ENCODE measurements at places on chromosomes 2 and 18.

- DNase-seq, result no peak
Measured at GRCh38 chr2:46410273-46411244, 68.8 kb upstream of the TMEM247 start.

- DNase-seq, result no peak
Measured at GRCh38 chr2:126890551-126891450, 7.9 kb upstream of the TEX51 start.

GRCh38 chr2:27123302-27124150, at the start of gene ABHD1:
Gene ABHD1 (plus strand): TSS chr2:27123815. CDS start chr2:27123949, 134 bp downstream.
- DNase-seq, result peak; percentile 61

GRCh38 chr2:10307561-10308156, 5.0 kb downstream of the HPCAL1 start:
- DNase-seq, result no peak

GRCh38 chr18:21309248-21309647, 67.2 kb downstream of the GREB1L start:
- DNase-seq, result no peak

DNA sequence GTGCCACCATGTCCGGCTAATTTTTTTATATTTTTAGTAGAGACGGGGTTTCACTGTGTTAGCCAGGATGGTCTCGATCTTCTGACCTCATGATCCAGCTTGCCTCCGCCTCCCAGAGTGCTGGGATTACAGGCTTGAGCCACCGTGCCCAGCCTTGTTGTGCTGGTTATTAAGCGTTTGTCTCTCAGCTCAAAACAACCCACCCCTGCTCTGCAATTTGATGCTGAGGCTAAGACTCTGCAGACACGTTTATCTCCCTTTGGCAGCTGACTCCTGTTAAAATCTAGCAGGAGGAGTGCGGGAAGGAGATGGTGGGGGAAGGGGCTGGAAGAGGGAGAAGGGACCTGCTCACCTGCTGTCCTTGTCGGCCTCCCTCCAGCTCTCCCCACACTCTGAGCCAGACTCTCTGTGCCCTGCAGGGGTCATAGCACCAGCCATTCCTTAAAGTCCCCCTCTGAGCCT, 29.9 kb upstream of the IMPA2 start:
- no peak for DNase-seq

- DNase-seq, result no peak
Measured at GRCh38 chr2:146997945-146998344, 846.9 kb upstream of the ACVR2A start.

- no peak for DNase-seq
Measured at GRCh38 chr18:31508781-31509180, 10.8 kb downstream of the DSG2 start.

DNA sequence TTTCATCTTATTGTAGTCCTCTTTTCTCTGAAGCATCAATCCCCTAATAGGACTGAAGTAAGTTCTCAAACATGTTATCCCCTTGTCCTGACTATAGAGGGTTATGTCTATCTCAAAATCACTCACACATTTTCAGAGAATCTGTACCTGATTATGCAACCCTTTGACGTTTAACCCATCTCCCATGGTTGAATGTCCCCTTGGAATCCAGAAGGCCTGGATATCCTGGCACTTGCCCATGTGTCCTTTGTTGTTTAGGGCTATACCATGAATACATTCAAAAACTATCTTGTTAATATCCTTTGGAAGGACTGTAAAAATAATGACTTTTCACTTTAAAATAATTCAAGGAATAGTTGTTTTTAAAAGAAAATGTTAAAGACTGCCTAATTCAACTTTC, 66.3 kb upstream of the PSMD14 start:
- DNase-seq, result no peak

DNA sequence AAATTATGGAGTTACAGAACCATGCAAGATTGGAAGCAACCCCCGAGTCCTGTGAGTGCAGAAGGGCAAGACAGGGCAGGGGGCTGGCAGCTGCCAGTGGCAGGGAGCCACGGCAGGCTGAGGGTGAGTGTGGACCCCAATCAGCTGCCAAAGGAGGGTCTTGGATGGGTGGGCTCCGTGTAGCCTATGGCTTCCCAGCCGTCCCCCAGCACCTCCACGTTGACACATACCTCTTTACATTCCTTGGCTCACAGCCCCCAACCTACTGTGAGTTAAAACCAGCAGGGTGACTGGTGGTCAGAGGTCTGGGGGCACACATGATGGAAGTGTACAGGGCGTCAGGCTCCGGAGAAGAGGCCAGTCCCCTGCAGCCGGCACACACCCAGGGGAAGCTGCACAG, 60.9 kb upstream of the SALL3 start:
- DNase-seq, result no peak

DNA sequence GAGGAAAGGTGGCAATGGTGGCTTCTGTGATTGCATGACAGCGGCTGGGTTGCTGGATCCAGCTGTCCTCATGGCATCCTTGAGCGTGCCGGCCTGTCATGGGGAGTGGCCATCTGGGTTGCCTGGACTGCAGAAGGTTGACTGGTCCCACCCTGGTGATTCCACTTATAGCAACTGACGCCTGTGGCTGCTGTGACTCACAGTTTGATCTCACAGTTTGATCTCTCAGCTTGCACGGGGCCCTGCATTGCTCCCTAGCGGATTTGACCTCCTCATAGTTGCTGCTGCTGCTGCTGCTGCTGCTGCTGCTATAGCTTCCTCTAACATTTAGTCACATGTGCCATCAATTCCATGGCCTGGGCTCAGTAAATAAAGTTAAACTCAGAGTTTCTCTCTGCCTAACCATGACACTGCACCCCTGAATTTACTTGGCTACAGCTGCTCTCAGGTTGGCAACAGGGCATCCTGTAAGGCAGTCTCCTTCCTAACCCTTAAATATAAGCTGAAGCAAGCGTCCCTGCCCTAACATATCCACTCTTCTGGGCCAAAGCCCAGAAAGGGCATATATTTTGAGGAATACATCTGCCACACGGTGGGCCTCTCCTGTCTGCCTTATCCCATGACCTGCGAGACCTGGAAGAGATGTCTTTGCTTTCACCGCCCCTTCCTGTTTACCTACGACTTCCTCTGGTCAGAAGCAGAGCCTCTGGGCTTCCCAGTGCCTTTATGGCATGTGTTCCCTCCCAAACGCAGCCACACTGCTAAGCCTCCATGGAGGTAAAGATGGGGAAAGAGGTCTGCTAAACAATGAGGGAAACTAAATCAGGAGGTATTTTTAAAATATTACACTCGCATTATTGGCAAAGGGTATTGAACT, 37.8 kb upstream of the CCDC150 start:
- DNase-seq, result no peak

DNA sequence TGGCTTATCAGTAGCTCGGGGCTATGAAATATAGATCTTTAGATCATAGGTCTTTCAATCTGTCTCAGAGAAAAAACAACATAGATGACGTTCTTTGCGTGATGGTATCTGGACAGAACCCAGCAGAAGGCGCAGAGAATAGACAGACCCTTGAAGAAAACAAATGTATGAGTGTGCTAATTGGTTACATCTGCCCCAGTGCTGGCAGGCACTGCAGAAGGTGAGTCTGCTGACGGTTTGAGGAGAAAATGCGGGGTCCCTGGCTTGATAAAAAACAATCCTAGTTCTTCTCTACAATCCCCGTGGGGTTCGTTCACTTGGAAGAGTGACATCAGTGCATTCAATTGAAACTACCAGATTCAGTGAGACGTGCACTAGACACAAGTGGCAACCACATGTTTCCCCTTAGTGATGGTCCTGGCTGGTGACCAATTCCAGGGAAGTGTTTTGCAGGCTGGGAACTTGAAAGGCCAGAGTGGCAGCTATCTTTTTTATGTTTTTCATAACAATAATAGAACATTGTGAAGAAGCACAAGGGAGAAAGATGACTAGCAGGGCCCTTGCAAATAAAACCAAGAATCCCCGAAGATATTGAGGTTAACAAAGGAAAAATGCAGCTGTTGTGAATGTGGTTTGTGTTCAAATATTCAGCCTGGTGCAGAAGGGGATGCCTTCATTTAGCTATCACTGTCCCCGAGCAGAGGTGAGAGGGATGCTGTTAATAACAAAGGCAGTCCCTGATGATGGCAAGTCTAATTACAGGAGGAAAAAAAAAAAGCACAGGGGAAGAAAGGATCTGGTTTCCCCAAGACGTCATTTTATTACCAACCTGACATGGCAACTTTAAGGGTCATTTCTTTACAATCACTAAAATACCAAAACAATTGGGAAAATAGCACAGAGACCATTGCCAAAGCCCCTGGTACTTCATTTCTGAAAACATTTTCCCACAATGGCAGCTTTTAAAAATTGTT, 337.6 kb upstream of the FIGN start:
- DNase-seq, result no peak

DNA sequence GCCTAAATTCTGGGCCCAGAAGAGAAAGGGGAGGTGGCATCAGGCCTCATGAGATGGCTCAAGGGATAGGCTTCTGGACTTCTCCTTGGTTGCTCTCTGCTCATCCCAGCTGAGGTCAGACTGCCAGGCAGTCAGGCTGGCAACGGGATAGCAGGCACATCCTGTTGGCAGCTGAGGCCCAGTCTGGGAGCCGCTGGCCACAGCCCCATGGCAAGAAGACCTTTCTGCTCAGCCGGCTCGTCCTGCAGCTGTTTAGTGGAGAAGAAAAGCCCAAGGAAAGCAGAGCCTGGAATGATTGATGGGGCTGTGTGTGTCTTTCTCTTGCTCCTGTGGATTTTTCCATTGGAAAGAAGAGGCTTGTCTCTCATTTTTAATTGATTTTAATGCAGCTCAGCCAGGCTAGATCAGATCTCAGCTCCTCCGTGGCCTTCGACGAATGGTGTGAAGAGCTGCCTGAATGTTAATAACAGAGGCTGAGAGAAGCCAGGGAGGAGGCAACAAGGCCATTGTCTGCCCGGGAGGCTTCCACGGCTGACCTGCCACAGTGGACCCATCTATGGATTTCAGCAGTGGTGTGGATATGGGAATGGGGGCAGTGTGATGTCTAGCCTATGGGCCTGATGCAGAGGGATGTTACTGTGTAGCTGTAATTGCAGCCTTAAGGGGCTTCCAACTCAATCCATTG, 99.5 kb downstream of the HS1BP3 start:
- no peak for DNase-seq

- DNase-seq, result no peak
Measured at GRCh38 chr2:139165601-139166000, 385.4 kb upstream of the NXPH2 start.

DNA sequence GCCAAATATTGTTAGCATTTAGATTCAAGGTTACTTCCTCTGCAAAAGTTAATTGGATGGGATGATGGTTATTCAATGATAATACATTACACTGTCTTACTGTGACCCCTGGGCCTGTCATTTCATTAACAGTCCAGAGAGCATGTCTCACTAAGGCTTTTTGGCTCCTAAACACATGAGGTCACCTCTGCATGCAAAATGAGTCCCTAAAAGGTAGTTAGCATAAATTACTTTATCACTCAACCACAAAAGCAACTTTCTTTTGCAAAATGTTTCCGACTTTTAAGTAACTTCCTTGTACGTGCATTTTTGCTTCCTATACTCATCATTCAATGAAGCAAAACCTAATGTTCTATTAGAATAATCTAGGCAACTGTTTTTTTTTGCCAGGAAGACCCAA, 16.8 kb upstream of the AGFG1 start:
- DNase-seq, result no peak

GRCh38 chr2:180405520-180405919, 398.4 kb upstream of the CWC22 start:
- no peak for DNase-seq

All from stimulated activated CD4-positive, alpha-beta T cell treated with anti-CD3 and anti-CD28 coated beads, Interleukin-1b, Interleukin-23, amount 100 ng/mL, for 4 hours (primary cell).